ENCODE measurements at places on chromosomes 11 and 22.
A peak's percentile ranks its signal among the peaks of the same experiment; 100 is the strongest.

- no peak for DNase-seq
Measured at GRCh38 chr11:11229647-11230046, 123.4 kb downstream of the CSNK2A3 start.

- DNase-seq = no peak
Measured at GRCh38 chr11:64607381-64607985, 16.5 kb downstream of the SLC22A12 start.

- DNase-seq = no peak
Measured at GRCh38 chr11:18768472-18768901, 23.1 kb downstream of the PTPN5 start.

DNA sequence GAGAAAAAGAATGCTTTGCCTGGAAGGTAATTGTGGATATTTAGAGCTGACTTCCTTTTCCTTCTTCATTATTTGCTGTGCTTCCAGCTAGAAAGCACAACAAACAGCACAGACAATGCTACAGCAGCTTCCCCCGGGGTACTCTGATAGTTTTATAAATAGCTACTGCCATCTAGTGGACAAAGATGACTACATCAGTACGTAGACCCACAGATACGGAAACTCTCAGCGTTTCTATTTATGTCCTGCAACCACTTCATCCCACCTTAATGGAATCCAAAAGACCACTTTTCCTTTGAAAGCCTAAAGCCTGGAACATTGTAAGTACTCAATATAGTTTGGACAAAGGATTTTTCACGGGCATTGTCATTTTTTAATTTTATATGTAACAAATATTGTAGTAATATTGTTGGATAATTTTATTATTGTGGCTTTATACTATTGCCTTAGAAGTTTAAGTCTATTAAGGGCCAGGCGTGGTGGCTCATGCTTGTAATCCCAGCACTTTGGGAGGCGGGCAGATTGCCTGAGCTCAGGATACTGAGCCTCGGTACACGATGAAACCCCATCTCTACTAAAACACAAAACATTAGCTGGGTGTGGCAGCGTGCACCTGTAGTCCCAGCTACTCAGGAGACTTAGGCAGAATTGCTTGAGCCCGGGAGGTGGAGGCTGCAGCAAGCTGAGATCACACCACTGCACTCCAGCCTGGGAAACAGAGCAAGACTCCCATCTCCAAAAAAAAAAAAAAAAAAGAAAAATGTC is 7.5 kb downstream of the HSPA8 start:
- DNase-seq = peak; percentile 71

GRCh38 chr11:122071709-122072202 is 44.3 kb downstream of the BLID start:
- DNase-seq = no peak

- DNase-seq = no peak
Measured at GRCh38 chr11:36278531-36279282, 10.5 kb downstream of the COMMD9 start.

GRCh38 chr22:47204002-47204979 is 441.8 kb downstream of the TBC1D22A start:
- peak; percentile 4 for DNase-seq

DNA sequence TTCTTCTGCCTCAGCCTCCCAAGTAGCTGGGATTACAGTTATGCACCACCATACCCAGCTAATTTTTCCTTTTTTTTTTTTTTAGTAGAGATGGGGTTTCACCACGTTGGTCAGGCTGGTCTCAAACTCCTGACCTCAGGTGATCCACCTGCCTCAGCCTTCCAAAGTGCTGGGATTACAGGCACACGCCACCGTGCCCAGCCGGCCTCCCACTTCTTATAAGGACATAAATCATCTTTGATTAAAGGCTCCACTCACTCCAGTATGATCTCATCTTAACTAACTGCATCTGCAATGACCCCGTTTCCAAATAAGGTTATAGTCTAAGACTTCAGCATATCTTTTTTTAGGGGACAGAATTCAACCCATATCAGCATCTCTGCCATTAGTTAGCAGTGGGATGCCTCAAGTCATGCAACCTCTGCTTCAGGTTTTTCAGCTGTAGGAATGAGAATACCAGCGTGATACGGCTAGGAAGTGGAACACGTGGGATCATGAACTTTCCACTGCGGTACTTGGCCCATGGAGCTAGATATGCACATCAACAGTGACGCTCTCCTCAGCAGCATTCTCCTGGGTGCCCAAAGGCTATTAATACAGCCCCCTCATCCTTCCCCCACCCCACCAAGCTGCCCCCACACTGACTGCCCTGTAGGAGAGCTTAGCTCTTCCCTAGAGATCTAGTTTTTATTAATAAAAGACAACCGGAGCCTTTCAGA is 41.4 kb downstream of the MCHR1 start:
- DNase-seq = peak; percentile 66

DNA sequence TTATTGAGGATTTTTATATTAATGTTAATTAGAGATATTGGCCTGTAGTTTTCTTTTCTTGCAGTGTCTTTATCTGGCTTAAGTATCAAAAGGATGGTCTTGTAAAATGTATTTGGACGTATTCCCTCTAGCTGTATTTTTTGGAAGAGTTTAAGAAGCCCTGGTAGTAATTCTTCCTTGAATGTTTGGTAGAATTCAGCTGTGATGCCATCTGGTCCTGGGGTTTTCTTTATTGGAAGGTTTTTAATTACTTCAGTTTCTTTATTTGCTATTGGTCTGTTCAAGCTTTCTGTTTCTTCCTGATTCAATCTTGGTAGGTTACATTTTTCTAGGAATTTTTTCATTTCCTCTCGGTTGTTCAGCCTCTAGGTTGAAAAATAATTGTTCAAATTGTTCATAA is 255.0 kb upstream of the TBCEL start:
- no peak for DNase-seq

DNA sequence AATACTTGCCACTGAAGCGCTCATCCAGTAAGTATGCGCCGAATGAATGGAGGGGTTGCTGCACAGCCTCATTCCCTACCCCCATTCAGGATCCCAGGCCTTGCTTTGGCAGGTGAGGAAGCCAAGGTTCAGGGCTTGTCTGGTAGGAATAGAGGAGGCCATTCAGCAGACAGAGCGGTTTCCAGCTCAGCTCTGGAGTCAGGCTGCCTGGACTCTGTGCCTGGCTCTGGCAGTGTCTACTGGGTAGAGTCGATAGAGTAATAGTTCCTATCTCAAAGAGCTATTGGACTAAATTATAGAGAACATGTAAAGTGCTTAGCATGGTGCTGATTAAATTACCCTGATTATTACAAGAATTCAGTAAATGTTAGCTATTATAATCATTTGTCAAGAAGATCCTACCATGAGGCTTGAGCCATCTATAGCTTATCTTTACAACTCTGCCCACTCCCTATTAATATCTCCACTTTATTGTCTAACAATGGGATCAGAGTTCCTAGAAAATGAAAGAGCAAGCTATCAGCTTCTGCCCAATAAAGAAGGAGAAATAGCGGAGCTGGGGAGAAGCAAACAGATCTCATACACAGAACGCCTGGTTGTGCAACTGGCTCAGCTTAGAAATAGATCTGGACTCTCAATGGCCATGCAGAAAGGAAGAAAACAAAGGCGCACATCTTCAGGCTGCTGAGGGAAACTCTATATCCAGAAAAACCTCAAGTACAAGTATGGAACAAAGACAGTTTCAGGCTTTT is 6.6 kb upstream of the SNX32 start:
- DNase-seq = no peak

All from fibroblast of skin of right biceps (primary cell).